Stimulated activated CD4-positive, alpha-beta T cell treated with anti-CD3 and anti-CD28 coated beads, Interleukin-2, amount 100 ng/mL, for 24 hours (primary cell): ENCODE measurements at places on chromosomes 1 and 21.

DNA sequence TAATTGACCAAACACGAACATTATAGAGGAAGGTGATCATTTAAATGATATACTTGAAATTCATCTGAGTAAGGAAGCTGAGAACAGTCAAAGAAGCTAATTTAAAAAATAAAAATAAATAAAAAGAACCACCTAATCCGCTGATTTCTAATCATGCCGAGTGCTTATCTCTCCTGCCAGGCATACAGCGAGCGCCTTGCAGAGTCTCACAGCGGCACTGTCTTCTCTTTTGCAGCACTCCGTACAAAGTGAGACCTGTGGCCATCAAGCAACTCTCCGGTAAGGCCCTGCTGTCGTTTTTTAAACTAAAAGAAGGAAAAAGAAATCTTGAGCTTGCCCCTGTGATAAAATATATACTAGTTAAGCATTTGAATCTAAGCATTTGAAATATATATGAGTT, 45.3 kb downstream of the PDE9A start:
- no peak for DNase-seq

- no peak for DNase-seq
Measured at GRCh38 chr1:66559517-66559916, 25.6 kb downstream of the SGIP1 start.

GRCh38 chr1:235867903-235868469, 1.3 kb upstream of the LYST start:
- peak; percentile 39 for DNase-seq

GRCh38 chr1:175186433-175187160, 6.0 kb downstream of the KIAA0040 start:
- no peak for DNase-seq

- no peak for DNase-seq
Measured at GRCh38 chr21:18477043-18477442, 73.5 kb upstream of the TMPRSS15 start.

DNA sequence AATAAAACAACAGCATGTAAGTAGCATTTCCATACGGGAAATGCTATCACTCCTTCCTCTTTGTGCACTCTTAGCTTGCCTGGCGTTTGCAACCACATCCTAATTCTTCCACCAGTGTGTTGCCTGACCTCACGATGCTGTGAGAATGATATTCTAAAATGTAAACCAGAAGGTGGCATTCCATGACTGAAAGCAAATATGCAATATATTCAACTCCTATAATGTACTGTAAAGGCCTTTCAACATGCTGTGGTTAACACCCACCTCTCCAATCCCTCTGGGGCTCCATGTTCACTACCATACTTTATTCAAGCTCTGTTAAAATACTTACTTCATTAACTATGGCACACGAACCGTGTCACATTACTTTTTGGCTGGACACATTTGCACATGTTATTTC, 420.6 kb upstream of the DEPDC1 start:
- no peak for DNase-seq

GRCh38 chr1:53545663-53546408, 86.6 kb downstream of the DMRTB1 start:
- no peak for DNase-seq

GRCh38 chr1:27141266-27142003, 13.5 kb downstream of the SLC9A1 start:
- no peak for DNase-seq

- no peak for DNase-seq
Measured at GRCh38 chr1:103230061-103230460, 121.7 kb upstream of the COL11A1 start.

GRCh38 chr1:38152351-38153065, 105.9 kb upstream of the POU3F1 start:
- no peak for DNase-seq

DNA sequence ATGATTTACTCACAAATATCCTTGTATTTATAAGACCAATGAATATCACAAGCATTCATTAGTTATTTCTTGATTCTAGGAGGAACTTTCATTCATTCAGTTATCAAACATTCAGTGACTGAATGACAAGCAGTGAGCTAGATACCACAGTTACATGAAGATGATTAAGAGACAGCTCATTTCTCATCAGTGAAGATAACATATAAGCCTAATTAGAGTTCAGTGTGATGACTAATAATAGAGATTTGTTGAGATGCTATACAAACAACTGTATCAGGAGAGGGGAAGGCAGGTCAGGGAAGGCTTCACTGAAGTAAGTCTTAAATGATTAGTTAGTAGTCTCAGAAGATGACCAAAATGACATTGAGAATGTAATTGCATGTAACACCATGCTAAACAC, 14.6 kb upstream of the C1orf105 start:
- no peak for DNase-seq

- no peak for DNase-seq
Measured at GRCh38 chr1:237858992-237859391, 31.7 kb downstream of the ZP4 start.

DNA sequence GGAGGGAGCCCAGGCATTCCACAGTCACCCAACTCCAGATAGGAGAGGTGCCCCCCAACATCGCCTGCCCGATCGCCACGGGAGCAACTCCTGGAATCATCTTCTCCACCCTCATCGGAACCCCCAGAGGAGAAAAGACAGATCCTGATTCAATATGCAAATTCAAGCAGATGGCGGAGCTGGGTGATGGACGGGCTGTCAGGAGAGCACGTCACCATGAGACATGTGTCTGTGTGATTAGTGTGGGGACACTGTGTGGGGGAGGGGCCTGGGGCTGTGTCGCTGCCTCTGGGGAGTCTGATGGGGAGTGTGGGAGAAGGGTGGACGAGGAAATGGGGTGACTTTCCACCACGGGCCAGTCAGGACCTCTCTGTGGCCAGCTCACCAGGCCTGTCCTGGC, 90.2 kb upstream of the CSF3R start:
- no peak for DNase-seq

GRCh38 chr1:11598461-11598860, 55.8 kb downstream of the FBXO2 start:
- no peak for DNase-seq

GRCh38 chr1:60596791-60597750, 485.3 kb upstream of the NFIA start:
- DNase-seq: no peak

DNA sequence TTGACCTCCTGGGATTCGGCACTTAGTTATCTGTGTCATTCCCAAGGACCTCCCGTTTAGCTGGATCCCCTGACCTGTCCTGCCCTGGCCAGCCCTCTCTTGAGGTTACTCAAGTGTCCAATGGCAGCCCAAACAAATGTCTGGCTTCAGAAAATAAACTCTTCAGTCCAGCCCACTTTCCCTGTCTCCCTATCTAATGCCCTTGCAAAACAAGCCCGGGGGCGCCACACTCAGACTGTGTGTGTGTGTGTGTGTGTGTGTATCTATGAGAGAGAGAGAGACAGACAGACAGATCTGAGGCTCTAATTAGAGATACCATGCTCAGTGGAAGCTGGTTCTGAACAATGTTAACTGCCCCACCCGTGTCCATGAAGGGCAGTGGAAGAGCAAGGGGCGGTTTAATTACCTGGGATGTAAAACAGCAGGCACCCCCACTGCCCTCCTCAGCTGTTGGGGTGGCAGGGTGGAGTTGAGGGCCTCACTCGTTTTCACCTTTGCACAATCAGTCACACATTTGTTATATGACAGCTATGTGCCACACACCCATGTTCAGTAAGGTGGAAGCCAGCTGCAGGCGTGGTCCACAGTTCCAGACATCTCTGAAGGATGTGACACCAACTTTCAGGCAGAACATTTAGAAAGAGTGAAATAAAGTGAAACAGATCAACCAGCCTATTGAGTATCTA, 57.4 kb downstream of the B3GALT5 start:
- no peak for DNase-seq

DNA sequence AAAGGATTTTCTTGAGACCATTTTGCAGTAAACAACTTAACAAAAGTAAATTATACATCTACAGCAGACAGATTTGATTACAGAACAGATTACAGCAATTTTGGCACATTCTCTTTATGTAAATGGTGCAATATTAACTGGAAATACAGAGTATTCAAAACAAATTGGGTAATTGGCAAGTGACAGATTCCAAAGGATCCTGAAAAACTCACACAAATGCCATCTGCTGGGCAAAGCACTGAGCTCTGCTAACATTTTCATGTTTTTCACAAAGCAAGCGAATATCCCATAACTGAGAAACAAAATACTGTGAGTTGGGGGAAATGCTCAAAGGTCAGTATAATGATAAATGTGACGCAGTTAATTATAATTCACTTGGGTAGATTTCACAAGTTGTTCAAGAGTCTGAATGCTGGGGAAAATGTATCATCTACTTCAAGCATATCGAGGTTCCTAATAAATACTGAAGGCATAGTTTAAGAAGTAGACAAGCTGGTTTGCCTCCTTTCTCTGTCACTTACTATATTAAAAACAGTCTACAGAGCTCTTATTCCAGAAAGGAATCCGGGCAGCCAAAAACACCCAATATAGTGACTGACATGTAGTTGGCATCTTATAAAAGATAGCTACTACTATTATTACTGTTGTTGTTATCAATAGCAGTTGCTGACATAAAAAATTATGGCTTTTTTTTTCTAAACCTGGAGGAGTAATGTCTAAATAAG, 75.8 kb upstream of the SDC3 start:
- no peak for DNase-seq

GRCh38 chr1:83735526-83735925, 263.4 kb downstream of the TTLL7 start:
- no peak for DNase-seq

GRCh38 chr21:43361493-43362296, 65.2 kb downstream of the SIK1 start:
- DNase-seq: peak; percentile 28

DNA sequence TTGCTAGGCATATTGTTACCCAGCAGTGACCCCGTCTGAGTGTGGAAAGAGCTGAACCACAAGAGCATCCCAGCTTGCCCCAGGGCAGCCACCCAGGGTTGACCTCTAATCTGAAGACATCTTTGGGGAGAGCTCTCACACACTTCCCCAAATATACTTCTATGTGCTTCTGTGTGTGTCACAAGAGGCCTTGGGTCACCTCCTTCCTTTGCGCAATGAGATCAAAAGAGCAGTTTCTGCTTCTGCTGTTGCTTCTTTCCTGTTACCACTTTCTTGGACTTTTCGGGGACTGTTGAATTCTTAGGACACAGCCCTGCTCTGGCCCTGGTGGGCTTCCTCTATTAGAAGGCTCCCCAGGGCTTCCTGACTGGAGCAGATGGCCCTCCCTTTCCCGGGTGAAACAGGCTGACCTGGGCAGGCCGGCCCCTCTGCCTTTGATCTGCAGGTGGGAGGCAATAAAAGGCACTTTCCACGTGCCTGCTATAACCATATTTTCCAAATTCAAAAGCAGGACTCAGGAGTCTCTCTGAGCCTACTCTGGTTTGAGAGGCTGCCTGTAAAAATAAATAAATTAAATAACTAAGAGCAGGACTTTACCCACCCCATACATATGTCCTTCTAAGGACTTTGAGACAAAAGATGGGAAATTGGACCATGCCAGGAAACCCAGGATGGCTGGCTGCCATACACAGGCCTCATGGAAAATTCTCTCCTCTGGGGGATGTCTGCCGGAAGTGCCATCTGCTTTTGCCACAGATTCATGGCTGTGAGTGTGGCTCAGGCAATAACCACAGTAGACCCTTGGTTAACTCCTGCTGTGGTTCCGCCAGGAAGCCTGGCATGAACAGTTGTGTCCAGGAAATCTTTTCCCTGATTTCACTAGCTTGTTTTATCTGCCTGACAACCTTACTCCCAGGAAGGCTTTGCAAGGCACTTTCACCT, 28.3 kb upstream of the RCSD1 start:
- DNase-seq: no peak

- peak; percentile 61 for DNase-seq
Measured at GRCh38 chr1:109089242-109090015, 1.1 kb upstream of the TMEM167B start.
